ENCODE measurements at places on chromosomes 12 and 14.

- DNase-seq = peak; percentile 16
These were observed 1523.5 kb downstream of the AACS start for GRCh38 chr12:126588586-126589249.

- no peak for DNase-seq
These were observed 177.5 kb upstream of the TMTC1 start for GRCh38 chr12:29961231-29961630.

- DNase-seq = no peak
These were observed 400 bp upstream of the PRIMA1 start for GRCh38 chr14:93788543-93789227.

- no peak for DNase-seq
These were observed 58.0 kb upstream of the DAAM1 start for GRCh38 chr14:59130462-59130861.

- no peak for DNase-seq
These were observed 2.2 kb downstream of the IRF2BPL start for GRCh38 chr14:77026166-77026929.

DNA sequence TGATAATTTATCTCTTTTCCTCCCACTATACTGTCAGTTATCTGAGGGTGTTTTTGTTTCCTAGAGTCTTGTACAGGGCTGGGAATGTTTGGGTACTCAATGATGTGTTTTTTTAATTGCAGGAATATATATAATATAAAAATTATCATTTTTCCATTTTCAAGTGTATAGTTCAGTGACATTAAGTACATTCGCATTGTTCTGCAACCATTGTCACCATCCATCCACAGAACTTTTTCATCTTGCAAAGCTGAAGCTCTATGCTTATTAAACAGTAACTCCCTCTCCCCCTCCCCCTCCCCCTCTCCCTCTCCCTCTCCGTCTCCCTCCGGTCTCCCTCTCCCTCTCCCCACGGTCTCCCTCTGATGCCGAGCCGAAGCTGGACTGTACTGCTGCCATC lies 93.0 kb upstream of the MANSC4 start:
- DNase-seq = no peak

DNA sequence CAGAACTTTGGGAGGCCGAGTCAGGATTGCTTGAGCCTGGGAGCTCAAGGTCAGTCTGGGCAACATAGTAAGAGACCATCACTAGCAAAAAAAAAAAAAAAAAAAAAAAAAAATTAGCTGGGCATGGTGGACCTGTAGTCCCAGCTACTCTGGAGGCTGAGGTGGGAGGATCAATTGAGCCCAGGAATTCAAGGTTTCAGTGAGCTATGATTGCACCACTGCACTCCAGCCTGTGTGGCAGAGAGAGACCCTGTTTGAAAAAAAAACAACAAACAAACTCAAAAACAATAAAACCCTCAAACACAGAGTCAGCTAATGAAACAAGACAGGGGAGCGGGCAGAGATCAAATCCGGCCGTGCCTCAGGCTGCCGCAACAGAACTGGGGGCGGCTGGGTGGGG lies 41.7 kb upstream of the DLK1 start:
- no peak for DNase-seq

DNA sequence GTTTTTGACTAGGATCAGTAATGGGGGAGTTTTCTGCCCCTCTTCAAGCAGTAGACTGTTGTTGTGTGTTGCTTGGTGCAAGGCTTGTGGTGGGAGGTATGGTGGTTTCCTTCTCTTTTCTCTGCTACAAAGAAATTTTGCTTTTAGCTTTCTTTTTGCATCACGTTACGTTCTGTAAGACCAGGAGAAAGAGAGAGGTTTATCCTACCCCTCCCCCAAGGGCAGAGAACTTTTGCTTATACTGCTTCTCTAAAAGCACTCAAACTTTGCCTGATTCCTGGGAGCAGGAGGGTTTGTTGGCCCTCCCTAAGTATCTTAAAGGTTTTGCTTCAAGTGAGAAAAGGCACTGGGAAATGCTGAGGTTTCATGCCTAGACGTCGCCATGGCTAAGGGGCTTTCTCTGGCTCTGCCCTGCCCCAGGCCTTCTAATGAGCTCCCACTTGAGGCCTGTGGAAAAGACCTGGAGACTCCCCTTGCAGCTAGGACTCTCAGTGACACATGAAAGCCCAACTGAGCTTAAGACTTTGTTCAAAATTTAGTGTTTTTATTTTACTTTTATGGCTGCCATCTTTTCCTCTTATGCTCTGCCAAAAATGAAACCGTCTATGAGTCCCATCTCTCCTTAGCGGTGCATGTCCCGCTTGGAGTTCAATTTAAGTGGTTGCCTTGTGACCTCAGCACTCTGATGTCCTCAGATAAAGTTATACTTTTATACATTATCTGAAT lies 49.2 kb downstream of the EIF2S3B start:
- DNase-seq = no peak

DNA sequence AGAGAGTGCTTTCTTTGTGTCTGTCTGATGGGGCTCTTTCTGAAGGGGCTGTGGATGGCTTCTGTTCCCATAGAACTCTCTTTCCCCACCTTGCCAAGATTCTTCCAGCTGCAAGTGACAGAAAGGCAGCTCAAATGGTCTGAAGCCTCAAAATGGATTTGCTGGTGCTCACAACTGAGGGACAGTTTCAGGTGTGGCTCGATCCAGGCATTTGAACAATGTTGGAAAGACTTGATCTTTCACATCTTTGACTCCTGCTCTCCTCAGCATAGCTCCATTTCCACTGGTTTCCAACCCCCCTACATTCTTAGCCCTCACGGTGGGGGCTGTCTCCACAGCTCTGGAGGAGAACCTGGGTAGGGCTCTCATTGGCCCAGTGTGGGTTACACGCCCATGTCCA lies 15.9 kb downstream of the RFLNA start:
- no peak for DNase-seq

Measured in CD4-positive, alpha-beta T cell treated with Interleukin-17A for 4 hours (primary cell).